Central memory CD8-positive, alpha-beta T cell (primary cell): ENCODE measurements at places on chromosomes 7 and 10.

GRCh38 chr10:30577048-30577447 is 52.5 kb downstream of the LYZL2 start:
- H3K4me3 ChIP-seq, result no peak overlapping the region
- no peak for DNase-seq
- no peaks in the 10 kb centered on the region for H3K36me3 ChIP-seq
- H3K27me3 ChIP-seq, result peaks cover 9% of the 10 kb centered on the region
- peaks cover 4% of the 10 kb centered on the region for H3K4me1 ChIP-seq

- DNase-seq, result no peak
- peaks cover 3% of the 10 kb centered on the region for H3K36me3 ChIP-seq
- H3K4me3 ChIP-seq, result no peak overlapping the region
- H3K4me1 ChIP-seq, result no peaks in the 10 kb centered on the region
- no peaks in the 10 kb centered on the region for H3K27me3 ChIP-seq
These were observed 326.3 kb upstream of the BMPER start for GRCh38 chr7:33578881-33579672.

DNA sequence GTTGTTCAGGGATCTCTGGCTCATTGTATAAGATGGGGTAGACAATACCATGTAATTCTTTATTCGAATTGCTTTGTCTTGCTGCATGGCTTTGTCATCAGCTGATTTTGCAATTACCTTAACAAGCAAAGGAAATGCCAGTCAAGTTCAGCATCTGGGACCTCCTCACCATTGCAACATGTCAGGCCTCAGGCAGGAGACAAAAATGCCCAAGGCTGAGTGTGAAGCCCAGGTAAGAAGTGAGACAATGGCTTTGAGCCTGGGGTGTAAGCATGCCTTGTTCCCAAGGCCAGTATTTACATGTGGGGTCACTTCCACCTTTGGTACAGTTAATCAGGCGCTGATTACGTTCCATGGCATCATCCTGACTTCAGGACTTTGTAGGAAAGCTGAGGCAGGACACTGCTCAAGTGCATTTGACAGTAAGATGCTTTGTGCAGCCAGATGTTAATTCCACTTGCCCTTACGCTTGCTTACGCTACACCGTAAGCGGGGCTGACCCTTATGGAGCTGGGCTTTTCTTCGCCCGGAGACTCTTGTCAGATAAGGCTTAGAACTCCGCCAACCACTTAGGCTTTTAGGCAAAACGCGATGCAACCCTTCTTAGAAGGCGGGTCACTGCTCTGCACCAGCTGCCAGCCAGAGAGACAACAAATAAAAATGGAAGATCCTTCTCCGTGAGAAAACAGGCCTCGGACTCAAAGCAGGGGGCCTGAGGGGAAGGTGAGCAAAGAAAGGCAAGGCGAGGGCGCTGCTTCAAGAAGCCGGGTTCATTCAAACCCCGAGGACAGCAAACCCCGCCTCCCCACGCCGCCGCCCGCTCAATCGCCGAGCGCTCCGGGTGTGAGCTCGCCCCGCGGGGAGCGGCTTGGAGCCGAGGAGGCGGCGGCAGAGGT is 1.3 kb upstream of the SP4 start:
- peak overlapping the region; percentile 99 for H3K4me3 ChIP-seq
- H3K27ac ChIP-seq, result peak overlapping the region; percentile 99
- peaks cover 43% of the 10 kb centered on the region for H3K4me1 ChIP-seq
- peaks cover 15% of the 10 kb centered on the region for H3K36me3 ChIP-seq
- no peaks in the 10 kb centered on the region for H3K27me3 ChIP-seq
- DNase-seq, result peak; percentile 17

DNA sequence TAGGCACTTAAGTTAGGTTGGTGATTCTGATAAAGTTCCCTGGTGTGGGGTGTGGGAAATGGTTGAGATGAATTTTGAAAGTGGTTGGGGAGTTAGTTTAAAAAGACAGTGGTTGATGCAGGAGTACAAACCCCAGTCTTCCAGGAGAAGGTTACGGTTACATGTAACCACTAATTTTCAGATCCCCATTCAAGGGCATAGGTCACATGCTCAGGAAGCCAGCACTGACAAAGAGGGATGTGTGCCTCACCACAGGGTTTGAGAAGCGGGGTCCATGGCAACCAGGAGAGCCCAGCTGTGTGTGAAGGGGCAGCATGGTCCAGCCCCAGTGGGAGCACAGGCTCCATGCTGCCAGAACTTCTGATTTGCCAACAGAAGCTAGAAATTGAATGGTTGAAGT is 144.2 kb downstream of the MDFIC start:
- no peaks in the 10 kb centered on the region for H3K36me3 ChIP-seq
- no peak overlapping the region for H3K4me3 ChIP-seq
- no peak overlapping the region for H3K27ac ChIP-seq
- no peak for DNase-seq
- no peaks in the 10 kb centered on the region for H3K4me1 ChIP-seq

- H3K36me3 ChIP-seq, result peaks cover 22% of the 10 kb centered on the region
- H3K27ac ChIP-seq, result peak overlapping the region; percentile 4
- peaks cover 45% of the 10 kb centered on the region for H3K4me1 ChIP-seq
These were observed 3.9 kb upstream of the FAS start for GRCh38 chr10:88986549-88987242.

GRCh38 chr7:2753148-2753547 is 65.1 kb downstream of the AMZ1 start:
- H3K4me1 ChIP-seq, result peaks cover 6% of the 10 kb centered on the region
- no peak for DNase-seq
- H3K27ac ChIP-seq, result no peak overlapping the region
- H3K36me3 ChIP-seq, result peaks cover 4% of the 10 kb centered on the region
- no peak overlapping the region for H3K4me3 ChIP-seq

DNA sequence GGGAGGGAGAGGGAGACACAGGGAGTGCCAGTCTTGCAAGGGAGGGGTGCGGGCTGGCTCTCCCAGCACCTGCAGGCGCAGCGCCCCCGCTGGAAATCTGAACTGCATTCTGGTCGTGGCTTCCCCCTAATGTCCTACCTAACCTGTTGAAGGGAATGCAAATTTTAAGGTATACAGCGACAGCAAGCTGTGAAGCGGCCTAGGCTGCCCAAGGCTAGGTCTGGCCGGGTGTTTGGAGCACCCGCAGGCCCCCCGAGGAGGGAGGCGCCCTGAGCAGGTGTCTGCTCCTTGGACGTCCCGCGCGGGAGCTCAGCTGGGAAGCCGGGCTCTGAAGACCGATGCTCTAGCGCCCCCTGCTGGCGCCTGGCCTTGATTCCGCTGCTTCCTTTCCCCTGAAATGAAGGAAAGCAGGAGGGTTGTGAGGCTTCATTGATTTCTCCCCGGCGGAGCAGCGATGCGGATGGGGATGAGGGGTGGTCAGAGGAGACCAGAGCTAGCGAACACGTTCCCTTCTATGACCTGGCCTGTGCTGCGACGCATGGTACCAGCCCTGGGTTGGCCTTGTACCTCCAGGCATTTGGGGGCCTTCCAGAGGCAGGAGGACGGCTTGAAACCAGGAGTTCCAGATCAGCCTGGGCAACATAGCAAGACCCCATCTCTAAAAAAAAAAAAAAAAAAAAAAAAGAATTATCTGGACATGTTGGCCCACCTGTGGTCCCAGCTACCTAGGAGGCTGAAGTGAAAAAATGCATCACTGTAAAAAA is 601.3 kb downstream of the GALNT17 start:
- peaks cover 6% of the 10 kb centered on the region for H3K4me1 ChIP-seq
- no peaks in the 10 kb centered on the region for H3K36me3 ChIP-seq
- no peak overlapping the region for H3K4me3 ChIP-seq
- peak; percentile 18 for DNase-seq
- H3K27me3 ChIP-seq, result peaks cover 12% of the 10 kb centered on the region

GRCh38 chr10:115963848-115964247 is 309.2 kb downstream of the GFRA1 start:
- H3K4me3 ChIP-seq, result no peak overlapping the region
- DNase-seq, result no peak
- no peak overlapping the region for H3K27ac ChIP-seq

- DNase-seq, result no peak
- peaks cover 27% of the 10 kb centered on the region for H3K4me1 ChIP-seq
- H3K4me3 ChIP-seq, result peak overlapping the region; percentile 91
- H3K27ac ChIP-seq, result peak overlapping the region; percentile 99
- peaks cover 10% of the 10 kb centered on the region for H3K27me3 ChIP-seq
These were observed 404 bp upstream of the FMC1 start for GRCh38 chr7:139340808-139341057.

- peaks cover 11% of the 10 kb centered on the region for H3K27me3 ChIP-seq
- no peaks in the 10 kb centered on the region for H3K4me1 ChIP-seq
- no peak overlapping the region for H3K4me3 ChIP-seq
- no peak overlapping the region for H3K27ac ChIP-seq
- no peak for DNase-seq
These were observed 39.1 kb upstream of the TCERG1L start for GRCh38 chr10:131350660-131351059.

GRCh38 chr10:99656199-99657064 is 2.9 kb upstream of the ENTPD7 start:
- DNase-seq, result no peak
- no peak overlapping the region for H3K4me3 ChIP-seq
- H3K27ac ChIP-seq, result no peak overlapping the region
- H3K27me3 ChIP-seq, result peaks cover 58% of the 10 kb centered on the region

DNA sequence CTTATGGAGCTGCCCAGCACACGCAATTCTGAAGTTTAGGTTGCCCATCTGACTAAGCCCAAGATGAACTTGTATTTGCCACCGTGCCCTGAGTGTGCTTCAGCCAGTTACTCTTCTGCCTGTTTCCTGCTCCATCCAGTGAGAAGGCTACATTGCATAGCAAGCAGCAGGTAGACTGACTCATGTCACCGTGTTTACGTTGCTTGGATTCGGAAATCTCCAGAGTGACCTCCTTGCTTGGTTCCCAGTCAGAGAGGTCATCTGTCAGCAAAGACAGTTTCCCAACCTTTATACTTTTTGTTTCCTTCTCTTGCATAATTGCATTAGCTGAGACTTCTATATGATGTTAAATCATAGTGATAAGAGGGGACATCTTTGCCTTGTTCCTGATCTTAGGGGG is 30.9 kb downstream of the NACAD start:
- peaks cover 39% of the 10 kb centered on the region for H3K36me3 ChIP-seq
- peak overlapping the region; percentile 40 for H3K4me3 ChIP-seq
- H3K27me3 ChIP-seq, result no peaks in the 10 kb centered on the region

DNA sequence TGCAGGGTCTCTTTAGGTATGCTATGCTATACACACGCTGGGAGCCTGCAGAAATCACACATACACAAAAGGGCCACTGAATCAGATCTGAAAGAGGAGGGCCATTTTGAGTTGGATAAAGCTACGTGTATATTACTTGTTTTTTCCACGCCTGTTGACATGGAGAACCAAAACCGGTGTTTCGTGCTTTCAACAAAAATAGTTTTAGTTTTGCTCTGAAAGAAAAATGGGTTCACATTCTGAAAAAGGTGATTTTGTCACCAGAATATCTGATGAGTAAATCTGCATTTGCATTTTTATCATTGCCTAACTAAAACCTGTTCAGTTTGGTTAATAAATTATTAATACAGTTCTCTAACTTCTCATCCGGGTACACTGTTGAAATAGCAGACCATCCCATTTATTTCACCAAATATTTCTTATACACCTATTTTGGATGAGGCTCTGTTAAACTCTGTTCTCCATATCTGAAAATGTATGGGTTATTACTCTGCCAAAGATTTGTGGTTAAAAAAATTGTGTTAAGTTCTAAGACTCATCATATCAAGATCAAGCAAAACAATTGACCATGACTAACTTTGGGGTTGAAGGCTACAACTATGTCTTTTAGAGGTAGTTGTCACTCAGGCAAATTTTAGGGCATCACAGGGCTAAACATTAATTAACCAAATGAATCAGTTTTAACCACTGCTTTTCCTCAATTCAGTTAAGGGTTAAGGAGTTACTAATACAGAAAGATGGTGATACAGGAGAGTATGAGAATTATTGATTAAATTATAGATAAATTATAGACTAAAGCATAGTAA is 101.2 kb upstream of the RPA3 start:
- DNase-seq, result no peak
- peak overlapping the region; percentile 2 for H3K27ac ChIP-seq
- H3K4me3 ChIP-seq, result no peak overlapping the region
- H3K36me3 ChIP-seq, result peaks cover 3% of the 10 kb centered on the region
- no peaks in the 10 kb centered on the region for H3K27me3 ChIP-seq

DNA sequence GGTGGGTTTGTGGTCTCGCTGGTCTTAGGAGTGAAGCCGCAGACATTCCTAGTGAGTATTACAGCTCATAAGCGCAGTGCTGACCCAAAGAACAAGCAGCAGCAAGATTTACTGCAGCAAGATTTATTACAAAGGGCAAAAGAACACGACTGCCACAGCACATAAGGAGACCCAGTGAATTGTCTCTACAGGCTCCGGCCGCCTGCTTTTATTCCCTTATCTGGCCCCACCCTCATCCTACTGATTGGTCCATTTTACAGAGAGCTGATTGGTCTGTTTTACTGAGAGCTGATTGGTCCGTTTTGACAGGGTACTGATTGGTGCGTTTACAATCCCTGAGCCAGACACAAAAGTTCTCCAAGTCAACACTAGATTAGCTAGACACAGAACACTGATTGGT is 82.1 kb downstream of the VIPR2 start:
- no peak overlapping the region for H3K27ac ChIP-seq
- H3K4me1 ChIP-seq, result no peaks in the 10 kb centered on the region
- no peaks in the 10 kb centered on the region for H3K36me3 ChIP-seq
- DNase-seq, result no peak
- H3K4me3 ChIP-seq, result no peak overlapping the region

DNA sequence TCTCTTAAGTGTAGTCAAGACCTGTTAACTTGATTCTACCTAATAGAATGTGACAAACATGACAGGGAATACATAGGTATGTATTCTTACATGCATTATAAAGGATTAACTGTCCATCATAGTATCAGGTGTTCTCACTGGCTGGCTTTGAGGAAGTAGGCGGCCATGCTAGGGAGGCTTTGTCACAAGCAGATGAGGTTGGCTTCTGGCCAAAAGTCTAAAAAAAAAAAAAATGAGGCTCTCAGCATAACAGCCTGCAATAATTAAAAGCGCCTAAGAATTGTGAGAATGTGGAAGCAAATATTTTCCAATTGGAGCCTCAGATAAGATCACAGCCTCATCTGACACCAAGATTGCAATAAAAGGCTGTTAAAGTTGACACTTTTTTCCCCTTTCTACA is 1256.8 kb upstream of the SORCS1 start:
- no peaks in the 10 kb centered on the region for H3K27me3 ChIP-seq
- no peak overlapping the region for H3K4me3 ChIP-seq
- H3K36me3 ChIP-seq, result peaks cover 2% of the 10 kb centered on the region
- no peak overlapping the region for H3K27ac ChIP-seq

- H3K27me3 ChIP-seq, result no peaks in the 10 kb centered on the region
- H3K27ac ChIP-seq, result no peak overlapping the region
- H3K4me1 ChIP-seq, result no peaks in the 10 kb centered on the region
- DNase-seq, result no peak
These were observed 134.9 kb downstream of the TNS3 start for GRCh38 chr7:47446871-47447466.

- H3K4me3 ChIP-seq, result no peak overlapping the region
- no peaks in the 10 kb centered on the region for H3K4me1 ChIP-seq
- DNase-seq, result no peak
- no peaks in the 10 kb centered on the region for H3K36me3 ChIP-seq
- no peak overlapping the region for H3K27ac ChIP-seq
These were observed 24.1 kb upstream of the PNLIP start for GRCh38 chr10:116521424-116522290.

- H3K36me3 ChIP-seq, result peaks cover 25% of the 10 kb centered on the region
- no peaks in the 10 kb centered on the region for H3K4me1 ChIP-seq
- no peaks in the 10 kb centered on the region for H3K27me3 ChIP-seq
- no peak overlapping the region for H3K4me3 ChIP-seq
- DNase-seq, result no peak
These were observed 61.3 kb downstream of the XPNPEP1 start for GRCh38 chr10:109862041-109862440.
